ENCODE measurements at places on chromosomes 13 and 19. TPM values are rescaled to one million over a fixed set of nuclear protein-coding genes. Genes with fewer than 3 reads are reported as not detected.

The METTL21C gene
- not detected for total RNA-seq

The GRK1 gene
- 0.15 TPM for total RNA-seq

The EFNA2 gene
- total RNA-seq: not detected

The RFXANK gene
- 61.2 TPM for total RNA-seq

The KLK14 gene
- total RNA-seq: 0.17 TPM

The MAST1 gene
- 3.3 TPM for total RNA-seq

The FFAR3 gene
- total RNA-seq: not detected

The KCNC3 gene
- total RNA-seq: not detected

The WDR18 gene
- 69.4 TPM for total RNA-seq

The PHLDB3 gene
- 36.1 TPM for total RNA-seq

The APOC4 gene
- total RNA-seq: not detected

The MYH14 gene
- not detected for total RNA-seq

The HSPB6 gene
- 302 TPM for total RNA-seq

The PLIN5 gene
- total RNA-seq: not detected

The PRKD2 gene
- 23.0 TPM for total RNA-seq

The KASH5 gene
- not detected for total RNA-seq

The CYP2A7 gene
- total RNA-seq: not detected

The ALKBH6 gene
- total RNA-seq: 18.9 TPM

The PDX1 gene
- total RNA-seq: not detected

The LILRB3 gene
- total RNA-seq: not detected

The PNMA8B gene
- 2.8 TPM for total RNA-seq

The FUT2 gene
- total RNA-seq: not detected

The TRIP10 gene
- total RNA-seq: 57.6 TPM

The KLHL26 gene
- 8.3 TPM for total RNA-seq

The TMEM86B gene
- total RNA-seq: 2.3 TPM

The RAB3A gene
- total RNA-seq: 5.5 TPM

The CASP14 gene
- not detected for total RNA-seq

The RNF225 gene
- 0.66 TPM for total RNA-seq

The SLC25A41 gene
- total RNA-seq: under 0.01 TPM

The EPSTI1 gene
- 8.1 TPM for total RNA-seq

The RGCC gene
- 19.8 TPM for total RNA-seq

The EMP3 gene
- total RNA-seq: 254 TPM

The PLK5 gene
- not detected for total RNA-seq

The PSG1 gene
- total RNA-seq: 0.58 TPM

All from smooth muscle cell of trachea (primary cell).